ENCODE measurements at places on chromosomes 11 and 22.

GRCh38 chr22:42880815-42881214, 23.7 kb upstream of the ARFGAP3 start:
- DNase-seq: no peak

DNA sequence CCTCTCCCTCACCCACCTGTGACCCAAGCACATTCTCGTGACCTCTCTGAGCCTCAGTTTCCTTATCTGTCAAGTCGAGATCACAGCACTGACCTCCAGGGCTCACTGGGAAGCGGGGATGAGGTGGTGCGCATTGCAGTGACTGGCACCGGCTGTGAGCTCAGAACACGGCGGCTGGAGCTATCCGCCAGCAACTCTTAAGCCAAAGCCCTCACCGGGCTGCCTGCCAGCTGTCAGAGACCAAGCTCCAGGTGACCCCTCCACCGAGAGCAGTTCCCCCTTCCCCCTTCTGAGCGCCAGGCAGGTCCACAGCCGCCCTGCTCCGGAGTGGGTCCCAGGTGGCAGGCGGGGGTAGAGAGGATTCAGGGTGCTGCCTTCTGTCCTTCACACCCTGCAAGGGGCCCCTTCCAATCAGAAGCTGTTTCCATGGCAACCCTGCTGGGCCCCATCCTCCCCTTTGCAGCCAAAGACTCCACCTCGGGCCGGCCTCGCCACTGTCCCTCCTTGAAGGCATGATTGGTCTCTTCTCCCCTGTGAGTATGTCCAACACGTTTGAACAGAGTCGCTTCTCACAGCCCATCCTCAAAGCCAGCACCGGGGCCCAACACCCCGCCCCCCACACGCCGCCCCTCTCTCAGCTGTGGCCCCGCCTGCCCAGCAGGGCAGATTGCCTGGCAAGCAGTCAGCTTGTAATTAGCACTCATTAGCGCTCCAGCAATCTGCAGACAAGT, 98.7 kb downstream of the WNT7B start:
- DNase-seq: no peak

GRCh38 chr11:106280036-106280435, 202.6 kb downstream of the AASDHPPT start:
- DNase-seq: no peak

DNA sequence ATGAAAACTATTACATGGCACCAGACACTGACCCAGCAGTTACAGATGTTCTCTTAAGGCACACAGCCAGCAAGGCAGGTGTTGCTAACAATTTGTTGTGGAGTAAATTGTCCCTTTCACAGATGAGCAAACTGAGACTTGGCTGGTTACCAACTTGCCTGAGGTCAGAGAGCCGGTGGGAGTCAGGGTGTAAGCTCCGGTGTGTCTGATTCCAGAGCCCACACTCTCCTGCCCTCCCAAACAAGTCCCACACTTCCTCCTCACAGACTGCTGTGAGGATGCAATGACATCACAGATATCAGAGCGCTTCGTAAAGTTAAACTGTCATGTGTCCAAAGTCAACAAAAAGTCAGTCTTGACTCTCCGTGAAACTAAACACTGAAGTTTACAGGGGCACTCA, 12.5 kb downstream of the GDPD5 start:
- no peak for DNase-seq

DNA sequence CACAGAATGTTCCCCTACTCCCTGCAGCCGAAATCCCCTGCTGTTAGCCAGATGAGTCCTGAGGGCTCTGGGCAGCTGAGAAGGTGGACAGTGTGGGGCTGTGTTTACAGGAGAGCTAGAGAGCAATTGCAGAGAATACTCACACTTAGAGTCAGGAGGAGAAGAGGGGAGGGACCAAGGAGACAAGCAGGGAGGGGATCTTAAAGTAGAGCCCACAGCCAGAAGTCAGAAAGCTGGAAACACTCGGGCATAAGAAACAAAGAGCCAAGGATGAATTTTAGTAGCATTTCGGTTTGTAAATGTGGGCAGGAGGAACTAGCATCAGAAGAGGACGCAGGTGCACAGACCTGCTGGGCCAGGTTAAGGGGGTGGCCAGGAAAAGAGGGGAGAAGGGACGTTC, 1435.9 kb downstream of the BRD1 start:
- DNase-seq: no peak

DNA sequence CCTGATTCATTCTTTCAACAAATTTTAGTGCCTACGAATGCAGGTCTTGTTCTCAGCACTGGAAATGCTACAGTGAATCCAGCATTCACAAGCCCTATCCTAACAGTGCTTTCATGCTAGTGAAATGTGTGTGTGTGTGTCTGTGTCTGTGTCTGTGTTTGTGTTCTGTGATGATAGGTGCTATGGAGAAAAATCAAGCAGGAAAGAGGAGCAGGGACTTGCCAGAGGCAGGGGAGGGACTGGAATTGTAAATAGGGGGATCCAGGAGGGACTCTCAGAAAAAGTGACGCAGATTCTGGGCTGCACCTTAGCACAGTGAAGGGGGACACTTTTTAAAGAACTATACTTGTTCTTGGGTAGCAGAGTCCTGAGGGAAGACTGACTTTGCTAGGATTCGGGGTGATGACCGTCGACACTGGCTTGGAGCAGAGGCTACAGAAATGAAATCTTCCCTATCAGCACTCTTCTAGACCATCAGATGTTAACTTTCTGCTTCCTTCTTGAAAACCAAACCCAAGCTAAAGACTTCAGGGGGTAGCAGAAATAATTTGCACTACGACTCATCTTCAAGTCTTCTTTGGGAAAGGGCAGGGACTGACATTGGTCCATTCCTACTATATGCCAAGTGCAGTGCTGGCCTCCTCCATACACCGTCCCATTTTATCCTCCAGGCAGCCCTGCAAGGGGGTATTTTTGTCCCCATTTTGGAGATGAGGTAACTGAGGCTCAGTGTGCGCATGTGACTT, 39.3 kb upstream of the PTPRJ start:
- no peak for DNase-seq

GRCh38 chr11:30016588-30017363, at the start of gene KCNA4:
Gene KCNA4 (minus strand): TSS chr11:30017030. CDS start chr11:30012678, 4,352 bp downstream.
- DNase-seq: peak; percentile 49

GRCh38 chr11:118240999-118241763, 11.0 kb downstream of the MPZL3 start:
- DNase-seq: no peak

DNA sequence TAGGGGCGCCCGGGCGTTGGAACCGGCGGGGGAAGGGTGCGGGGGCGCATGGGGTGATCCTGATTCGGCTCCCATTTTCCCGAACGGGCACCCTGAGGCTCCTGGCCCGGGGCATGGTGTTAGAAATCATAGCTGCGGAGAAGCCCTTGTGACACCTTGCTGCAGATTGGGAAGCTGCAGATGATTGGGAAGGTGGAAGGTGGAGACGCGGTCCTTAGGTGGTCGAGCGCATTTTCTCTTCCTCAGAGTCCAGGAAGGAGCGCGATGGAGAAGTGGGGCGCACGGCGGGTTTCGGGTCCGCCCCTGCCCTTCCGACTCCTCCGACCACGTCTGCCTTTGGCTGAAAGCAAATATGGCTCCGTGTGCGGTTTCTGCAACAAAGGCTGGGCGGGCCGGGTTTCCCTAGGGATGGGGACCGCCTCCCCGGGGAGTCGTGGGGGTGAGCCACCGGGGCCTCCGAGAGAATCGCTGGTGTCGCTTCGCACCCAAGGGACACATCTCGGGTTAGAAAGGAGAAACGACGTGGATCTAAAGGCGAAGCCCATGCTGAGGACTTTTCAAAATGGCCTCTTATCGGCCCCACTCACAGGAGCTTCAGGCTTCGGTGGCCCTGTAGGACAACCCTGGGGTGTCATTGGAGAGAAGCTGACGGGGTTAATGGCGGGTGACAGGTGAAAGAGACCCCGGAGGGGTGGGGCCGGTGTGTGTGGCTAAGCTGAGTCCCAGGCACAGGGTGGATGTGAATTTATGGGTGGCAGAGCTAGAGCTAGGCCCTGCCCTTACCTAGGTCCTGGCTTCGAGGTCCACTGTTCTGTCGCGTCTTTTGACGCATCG, 707 bp upstream of the FTH1 start:
- peak; percentile 51 for DNase-seq

DNA sequence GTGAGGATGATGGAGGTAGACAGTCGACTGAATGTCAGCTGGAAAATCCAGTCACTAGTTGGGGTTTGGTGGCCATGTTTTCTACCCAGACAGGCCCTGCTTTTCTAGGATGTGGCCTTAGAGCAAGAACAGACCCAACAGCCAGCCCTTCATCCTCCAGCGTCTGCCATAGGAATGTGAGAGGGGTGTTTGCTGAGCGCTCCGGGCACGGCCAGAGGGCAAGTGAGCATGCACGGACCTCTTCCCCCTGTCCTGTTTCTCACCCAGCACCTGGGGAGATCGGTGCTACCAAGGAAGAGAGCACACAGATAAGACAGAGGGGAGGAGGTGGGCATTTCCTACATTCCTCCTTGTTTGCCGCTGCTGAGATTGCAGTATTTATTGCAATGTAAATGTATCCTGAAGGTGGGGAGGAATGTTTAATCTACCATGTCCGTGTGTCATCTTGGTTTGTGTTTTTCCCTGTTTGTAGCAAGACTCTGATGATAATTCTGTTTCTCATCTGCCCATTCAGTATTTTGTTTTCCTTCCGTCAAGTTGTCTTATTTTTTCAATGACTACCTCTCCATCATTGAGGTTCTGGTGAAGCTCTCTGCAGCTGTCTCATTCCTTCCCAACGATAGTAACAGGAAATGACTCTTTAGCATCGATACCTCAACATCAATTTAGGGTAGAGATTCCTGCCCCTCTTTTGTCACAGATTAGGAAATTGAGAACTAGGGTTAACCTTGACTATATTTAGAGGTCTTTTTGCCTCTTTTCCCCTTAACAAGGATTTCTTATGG, 4.9 kb upstream of the ATF4 start:
- DNase-seq: no peak

DNA sequence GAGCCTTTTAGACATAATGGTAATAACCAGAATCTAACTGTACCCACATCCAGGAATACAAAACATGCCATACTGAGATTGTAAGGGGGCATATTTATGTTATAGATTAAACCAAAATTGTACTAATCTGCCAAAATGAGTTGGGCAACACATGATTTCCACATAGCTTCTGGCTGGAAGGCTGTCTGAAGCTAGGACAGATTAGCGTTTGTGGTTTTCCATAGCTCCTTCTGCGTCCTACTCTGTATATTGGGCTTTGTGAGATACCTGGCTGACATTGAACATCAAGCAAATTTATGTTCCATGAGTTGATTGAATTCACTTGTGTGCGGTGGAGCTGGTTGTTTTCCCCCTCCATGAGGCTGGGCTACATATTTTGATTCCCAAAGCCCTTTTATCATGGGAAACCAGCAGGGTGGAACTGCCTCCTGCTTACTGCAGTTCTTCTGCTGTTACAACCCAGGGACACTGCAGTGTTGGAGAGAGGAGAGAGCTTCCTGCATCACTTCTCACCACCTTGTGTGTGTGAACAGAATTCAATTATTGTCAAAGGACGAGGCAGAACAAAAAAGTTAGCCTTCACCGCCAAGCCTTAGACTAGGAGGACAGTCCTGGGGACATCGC, 114.9 kb downstream of the C11orf91 start:
- DNase-seq: no peak

- no peak for DNase-seq
Measured at GRCh38 chr11:96279896-96280290, 63.1 kb downstream of the MAML2 start.

GRCh38 chr11:123479048-123479837, 49.2 kb downstream of the GRAMD1B start:
- DNase-seq: no peak

- peak; percentile 71 for DNase-seq
Measured at GRCh38 chr11:12330485-12331231, 46.7 kb upstream of the PARVA start.

DNA sequence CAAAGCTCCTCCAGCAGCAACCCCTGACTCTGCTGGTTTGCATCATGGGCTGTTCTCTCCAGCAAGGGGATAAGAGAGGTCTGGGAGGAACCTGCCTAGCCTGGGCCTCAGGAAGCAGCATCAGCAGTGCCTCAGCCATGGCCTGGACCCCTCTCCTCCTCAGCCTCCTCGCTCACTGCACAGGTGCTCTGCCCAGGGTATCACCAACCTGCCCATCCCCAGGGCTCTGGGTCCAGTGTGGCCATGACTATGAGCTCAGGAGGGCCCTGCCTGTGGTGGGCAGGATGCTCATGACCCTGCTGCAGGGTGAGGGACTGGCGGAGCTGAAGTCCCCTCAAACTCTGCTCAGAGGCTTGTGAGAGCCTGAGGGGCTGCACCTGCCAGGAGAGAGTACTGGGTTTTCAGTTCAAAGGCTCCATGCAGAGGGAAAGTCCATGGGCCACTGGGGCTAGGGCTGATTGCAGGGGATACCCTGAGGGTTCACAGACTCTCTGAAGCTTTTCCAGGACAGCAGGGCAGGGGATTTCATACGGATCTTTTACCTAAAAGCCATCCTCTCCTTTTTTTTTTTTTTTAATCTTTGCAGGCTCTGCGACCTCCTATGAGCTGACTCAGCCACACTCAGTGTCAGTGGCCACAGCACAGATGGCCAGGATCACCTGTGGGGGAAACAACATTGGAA, 115.8 kb upstream of the IGLL5 start:
- no peak for DNase-seq

DNA sequence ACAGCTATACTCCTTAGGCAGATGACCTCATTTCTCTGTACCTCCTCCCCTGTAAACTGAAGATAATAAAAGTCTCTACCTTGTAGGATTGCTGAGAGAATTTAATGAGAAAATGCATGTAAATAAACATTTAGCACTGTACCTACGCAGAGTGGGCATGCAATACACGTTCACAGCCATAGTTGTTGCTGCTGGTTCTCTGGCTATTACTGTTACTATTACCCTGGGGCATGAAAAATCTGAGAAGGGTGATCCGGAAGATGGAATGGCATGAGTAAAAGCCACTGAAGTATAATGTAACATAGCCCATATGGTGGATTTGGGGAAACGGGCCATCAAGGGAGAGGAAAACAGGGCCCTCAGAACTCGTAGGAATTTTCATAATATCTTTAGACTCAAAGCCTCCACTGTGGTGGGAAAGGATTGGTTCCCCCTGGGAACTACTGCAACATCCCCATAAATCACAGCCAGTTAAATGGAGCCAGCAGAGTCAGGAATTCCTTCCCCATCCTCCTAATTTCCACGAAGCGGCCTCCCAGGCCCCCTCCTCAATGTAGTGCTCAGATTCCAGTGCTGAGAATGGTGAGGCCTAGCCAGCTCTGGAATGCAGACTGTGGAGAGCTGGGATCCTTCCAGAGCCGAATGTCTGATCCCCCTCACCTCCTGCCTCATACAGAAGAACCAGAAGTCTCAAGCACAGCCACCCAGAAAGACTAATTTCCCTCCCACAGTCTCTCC, 205.3 kb downstream of the MN1 start:
- no peak for DNase-seq

GRCh38 chr11:128505449-128506065, 81.8 kb downstream of the ETS1 start:
- DNase-seq: no peak

DNA sequence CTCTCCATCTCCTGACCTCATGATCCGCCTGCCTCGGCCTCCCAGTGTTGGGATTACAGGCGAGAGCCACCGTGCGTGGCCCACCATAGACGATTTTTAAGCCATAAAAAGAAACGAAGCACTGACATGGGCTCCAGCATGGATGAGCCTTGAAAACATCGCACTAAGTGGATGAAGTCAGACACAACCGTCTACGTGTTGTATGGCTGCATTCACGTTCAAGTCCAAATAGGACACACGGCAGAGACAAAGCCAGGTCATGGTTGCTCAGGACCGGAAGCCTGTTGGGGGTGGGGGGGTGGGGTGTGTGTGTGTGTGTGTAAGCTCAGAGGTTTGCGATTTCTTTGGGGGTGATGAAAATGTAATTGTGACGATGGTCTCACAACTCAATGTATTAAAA, 10.0 kb downstream of the RRP7A start:
- DNase-seq: no peak
